ENCODE measurements at places on chromosomes 2 and 18.

DNA sequence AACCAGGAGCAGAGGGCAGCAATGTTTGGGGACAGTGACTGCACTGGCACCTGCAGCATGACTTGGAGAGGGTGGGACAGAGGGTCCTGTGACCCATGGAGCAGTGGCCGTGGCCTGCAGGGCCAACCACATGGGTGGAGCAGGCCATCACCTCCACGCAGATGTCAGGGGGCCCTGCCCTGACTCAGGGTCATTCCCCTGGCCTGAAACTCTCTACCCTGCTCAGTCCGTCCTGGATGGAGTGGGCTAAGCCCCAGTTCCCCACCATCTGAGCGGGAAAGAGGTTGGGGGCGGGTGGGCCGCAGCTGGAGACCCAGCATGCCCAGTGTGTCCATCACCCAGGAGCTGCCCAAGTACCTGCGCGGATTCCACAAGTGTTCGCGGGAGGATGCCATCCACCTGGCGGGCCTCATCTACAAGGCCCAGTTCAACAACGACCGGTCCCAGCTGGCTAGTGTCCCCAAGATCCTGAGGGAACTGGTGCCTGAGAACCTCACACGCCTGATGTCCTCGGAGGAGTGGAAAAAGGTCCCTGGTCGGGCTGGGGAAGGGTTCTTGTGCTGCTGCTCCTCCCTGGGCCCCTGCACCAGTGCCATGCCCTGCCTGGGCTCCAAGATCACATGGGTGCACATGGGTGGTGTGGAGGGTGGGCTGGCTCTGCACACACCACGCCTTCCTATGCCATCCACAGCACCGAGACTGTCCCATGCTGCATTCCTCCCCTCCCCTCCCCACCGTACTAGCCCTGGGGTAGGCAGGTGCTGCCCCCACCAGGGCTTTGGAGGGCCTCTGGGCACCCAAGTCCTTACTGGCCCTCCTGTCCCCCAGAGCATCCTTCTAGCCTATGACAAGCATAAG is 10.3 kb upstream of the GPR17 start:
- no peak for DNase-seq

DNA sequence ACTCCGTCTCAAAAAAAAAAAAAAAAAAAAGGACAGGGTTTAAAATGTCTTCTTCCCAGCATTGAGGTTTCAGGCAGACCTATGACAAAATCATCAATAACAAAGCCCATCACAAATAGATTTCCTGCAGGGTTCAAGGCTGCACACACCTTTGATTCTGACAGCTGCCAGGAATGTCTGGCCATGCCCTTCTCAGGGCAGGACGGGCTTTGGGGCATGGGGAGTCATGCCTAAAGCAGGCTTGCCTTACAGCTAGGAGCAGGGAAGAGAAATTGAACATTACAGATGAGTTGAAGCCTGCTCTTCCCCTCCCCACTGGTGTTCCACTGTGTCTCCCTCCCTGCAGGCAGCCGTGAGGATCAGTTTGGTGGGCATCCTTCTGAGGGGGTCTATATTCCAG is 3.7 kb downstream of the PRELID3A start:
- DNase-seq, result no peak

GRCh38 chr2:169119123-169119760 is 49.9 kb downstream of the DHRS9 start:
- DNase-seq, result no peak

DNA sequence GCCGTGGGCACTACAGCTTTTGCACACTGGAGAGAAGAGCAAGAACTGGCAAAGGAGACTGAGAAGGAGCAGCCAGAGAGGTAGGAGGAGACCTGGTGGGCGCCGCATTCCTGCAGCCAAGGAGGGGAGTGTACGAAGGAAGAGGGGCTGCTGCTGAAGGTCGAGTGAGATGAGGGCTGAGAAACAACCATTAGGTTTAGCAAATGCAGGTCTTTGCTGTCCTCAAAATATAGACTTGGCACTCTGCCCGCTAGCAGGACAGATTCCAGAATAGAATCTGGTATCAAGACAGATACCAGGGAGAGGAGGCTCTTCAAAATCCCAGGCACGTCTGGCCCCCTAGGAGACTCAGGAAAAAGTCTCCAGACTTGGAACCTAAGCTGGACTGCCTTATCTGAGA is 83.0 kb downstream of the TGOLN2 start:
- DNase-seq, result no peak

- no peak for DNase-seq
Observed at GRCh38 chr2:152227969-152228592, 52.5 kb upstream of the STAM2 start.

- no peak for DNase-seq
Observed at GRCh38 chr2:102200539-102200938, 13.7 kb downstream of the IL1RL2 start.

DNA sequence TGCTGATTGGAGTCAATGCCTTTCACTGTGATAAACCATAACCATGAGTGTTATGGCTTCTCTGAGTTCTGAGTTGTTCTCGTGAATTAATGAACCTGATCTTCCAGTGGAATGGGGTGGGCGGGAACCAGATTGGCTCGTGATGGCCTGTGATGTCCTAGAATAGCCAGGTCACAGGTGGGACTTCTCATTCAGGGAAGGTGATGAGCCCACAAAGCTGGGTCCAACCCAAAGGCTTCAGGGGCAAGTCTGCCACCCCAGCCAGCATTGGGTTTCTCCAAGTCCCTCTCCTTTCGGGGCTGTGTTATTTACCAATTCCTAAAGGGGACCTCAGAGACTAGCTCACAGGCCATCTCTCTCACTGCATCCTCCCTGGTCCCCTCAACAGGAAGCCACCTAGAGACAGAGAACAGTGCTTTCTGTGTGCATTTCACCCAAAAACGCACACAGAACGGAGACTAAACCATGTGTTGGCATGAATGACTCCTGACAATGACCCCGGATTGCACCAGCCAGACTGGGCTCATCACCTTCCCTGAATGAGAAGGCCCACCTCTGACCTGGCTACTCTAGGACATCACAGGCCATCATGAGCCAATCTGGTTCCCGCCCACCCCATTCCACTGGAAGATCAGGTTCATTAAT is 85.5 kb downstream of the MALT1 start:
- DNase-seq, result no peak

GRCh38 chr2:207764096-207764630 is 5.5 kb downstream of the FZD5 start:
- no peak for DNase-seq

DNA sequence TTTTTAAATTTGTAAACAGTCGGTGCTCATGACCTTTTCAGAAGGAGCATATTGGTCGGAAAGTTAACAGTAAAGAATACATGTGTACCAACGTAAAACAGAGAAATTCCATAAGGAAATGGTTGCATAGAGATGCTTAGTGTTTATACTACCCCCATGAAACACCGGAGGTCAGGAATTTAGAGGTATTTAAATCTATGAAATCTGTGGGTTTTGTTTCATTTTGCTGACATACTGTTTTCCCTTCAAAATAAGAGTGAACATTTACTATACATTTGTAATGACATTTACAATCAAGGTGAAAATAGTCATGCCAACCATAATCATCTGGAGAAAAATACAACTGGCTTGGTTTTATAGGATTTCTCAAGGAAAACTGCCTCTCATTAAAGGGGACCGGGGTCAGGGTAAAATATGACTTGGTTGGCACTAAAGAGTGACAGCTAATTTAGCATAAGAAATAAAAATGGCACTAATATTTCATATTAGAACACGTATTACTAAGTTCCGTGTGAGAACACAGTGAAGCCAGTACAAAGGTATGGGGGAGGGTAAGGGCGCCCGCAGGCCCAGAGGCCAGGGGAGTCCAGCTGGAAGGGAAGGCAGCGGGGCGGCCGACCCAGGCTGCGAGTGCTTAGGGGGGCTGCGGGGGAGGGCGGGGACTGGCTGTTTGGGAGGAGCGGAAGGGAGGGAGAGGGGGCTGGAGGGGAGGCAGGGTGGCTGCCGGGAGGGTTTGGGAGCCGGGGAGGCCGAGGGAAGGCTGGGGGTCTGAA is 1.1 kb upstream of the RNU4ATAC start:
- DNase-seq, result no peak

GRCh38 chr2:77099961-77100360 is 422.2 kb downstream of the LRRTM4 start:
- no peak for DNase-seq

GRCh38 chr18:74265546-74266098 is 26.1 kb downstream of the CYB5A start:
- DNase-seq, result no peak

GRCh38 chr2:75602724-75603342 is 42.1 kb upstream of the EVA1A start:
- no peak for DNase-seq

DNA sequence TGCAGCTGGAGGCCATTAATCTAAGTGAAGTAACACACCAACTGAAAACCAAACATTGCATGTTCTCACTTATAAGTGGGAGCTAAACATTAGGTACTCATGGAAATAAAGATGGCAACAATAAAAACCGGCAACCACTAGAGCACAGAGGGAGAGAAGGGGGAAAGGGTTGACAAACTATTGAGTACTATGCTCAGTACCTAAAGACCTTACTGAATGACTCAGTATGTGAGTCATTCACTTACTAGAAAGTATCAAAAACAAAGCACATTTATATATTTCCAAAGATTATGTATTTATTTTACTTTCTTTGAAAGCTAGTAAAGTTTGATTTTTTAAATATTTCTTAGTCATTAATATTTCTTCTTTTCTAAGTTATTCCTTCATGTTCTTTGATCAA is 48.9 kb downstream of the ZNF385B start:
- no peak for DNase-seq

DNA sequence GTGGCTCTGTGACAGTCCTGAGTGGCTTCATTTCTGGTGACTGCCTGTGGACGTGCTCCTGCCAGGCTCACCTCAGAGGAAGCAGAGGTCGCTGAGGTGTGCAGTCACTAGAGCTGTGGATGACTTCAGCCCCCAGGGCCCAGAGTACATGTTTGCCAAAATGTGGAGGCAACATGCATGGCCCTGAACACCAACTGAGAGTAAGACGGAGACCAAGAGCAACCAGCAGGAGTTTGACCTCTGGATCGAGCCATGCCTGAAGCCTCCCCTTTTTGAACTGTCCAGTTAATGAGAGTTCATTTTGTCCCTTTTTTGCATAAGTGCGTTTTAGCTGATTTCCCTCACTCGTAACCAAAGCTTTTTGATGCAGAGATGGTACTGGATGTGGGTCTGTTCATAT is 184.9 kb downstream of the RTP5 start:
- no peak for DNase-seq

GRCh38 chr2:42246562-42246961 is 77.4 kb downstream of the EML4 start:
- no peak for DNase-seq

- no peak for DNase-seq
Observed at GRCh38 chr18:74326231-74326630, 10.6 kb downstream of the C18orf63 start.

- DNase-seq, result no peak
Observed at GRCh38 chr2:139495851-139496250, 715.7 kb upstream of the NXPH2 start.

- no peak for DNase-seq
Observed at GRCh38 chr18:47745227-47745626, 185.2 kb downstream of the SMAD2 start.

DNA sequence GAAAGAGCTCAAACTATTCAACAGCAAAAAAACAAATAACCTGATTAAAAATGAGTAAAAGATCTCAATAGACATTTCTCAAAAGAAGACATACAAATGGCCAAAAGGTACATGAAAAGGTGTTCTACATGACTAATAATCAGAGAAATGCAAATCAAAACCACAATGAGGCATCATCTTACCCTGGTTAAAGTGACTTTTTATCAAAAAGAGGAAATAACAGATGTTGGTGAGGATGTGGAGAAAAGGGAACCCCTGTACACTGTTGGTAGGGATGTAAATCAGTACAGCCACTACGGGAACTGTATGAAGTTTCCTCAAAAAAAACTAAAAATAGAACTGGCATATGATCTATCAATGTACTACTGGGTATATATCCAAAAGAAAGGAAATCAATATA is 39.8 kb upstream of the TMEM163 start:
- no peak for DNase-seq

DNA sequence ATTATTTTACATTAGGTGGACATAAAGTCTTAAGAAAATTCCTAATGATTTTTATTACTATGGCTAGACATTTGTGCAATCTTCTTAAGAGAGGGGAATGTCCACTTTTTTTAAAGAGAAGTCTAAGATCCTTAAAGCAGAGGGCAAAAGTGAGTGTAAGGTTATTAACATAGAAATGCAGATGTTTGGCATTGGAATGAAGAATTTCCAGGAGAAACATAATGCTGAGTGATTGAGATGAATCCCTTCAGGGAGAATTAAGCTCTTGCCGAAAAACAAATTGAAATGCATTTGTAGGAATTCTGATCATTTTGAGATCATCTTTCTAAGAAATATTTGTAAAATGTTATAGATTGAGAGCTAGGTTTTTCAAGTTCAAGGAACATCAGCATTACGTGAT is 15.0 kb downstream of the FAM124B start:
- DNase-seq, result no peak

DNA sequence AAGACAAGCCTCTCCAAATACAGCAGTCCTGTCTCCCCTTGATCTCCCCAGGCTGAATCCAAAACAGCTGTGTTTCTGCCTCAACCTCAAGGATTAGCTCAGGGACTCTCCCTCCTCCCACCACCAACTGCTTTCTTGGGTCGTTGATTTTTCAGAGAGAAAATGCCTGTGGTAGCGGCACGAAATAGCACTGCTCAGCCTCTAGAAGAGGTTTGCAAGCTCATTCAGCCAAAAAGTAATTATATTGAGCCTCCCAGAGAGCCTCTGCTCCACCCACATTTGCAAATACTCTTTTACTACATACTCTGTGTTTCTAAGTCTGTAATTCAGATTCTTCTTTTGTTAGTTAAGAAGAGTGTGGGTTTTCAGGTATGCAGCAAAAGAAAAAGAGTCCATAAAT is 396.4 kb upstream of the TNP1 start:
- DNase-seq, result no peak

DNA sequence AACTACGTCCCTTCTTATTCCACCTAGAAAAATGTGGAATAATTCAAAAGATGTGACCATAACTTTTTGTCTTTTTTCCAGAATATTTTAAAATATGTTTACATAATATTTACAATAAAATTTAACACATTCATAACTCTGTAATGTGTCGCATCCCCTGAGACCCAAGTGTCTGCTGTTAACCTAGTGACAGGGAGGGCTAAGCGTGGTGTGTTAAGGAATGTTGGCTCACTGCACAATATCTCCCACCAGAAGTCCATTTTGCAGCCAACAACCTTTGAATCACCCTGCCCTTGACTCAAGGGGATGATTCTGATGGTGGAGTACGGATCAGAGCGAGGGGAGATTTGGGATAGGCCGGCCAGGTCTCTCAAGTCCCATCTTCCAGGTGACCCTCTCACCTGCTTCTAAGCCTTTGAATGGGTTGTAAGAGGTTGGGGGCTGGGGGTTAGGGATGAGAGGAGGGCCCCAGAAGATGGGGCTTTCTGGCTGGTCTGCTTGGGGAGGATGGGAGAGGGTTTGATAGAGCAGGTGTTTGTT is 43.3 kb downstream of the SERTAD2 start:
- no peak for DNase-seq

Measured in activated T-cell treated with anti-CD3 and anti-CD28 coated beads for 24 hours (primary cell).